Activated CD4-positive, alpha-beta T cell treated with anti-CD3 and anti-CD28 coated beads for 36 hours (primary cell): ENCODE measurements at places on chromosomes 2 and 18. TPM values are rescaled to one million over a fixed set of nuclear protein-coding genes. Genes with fewer than 3 reads are reported as not detected.

CPS1 gene
- total RNA-seq, result 3.5 TPM

ST8SIA5 gene
- not detected for total RNA-seq

VRK2 gene
- 22.1 TPM for total RNA-seq

DNER gene
- total RNA-seq, result not detected

SALL3 gene
- not detected for total RNA-seq

CNTNAP5 gene
- total RNA-seq, result not detected

MFF gene
- 104 TPM for total RNA-seq

GPR39 gene
- not detected for total RNA-seq

LCT gene
- 0.16 TPM for total RNA-seq

C2orf69 gene
- total RNA-seq, result 12.4 TPM

EPB41L3 gene
- 10.4 TPM for total RNA-seq

REG3G gene
- not detected for total RNA-seq

GALR1 gene
- total RNA-seq, result not detected

RAB6C gene
- total RNA-seq, result not detected

RAMP1 gene
- total RNA-seq, result 0.30 TPM
